ENCODE measurements at places on chromosomes 1 and 21. TPM values are rescaled to one million over a fixed set of nuclear protein-coding genes. Genes with fewer than 3 reads are reported as not detected.

Gene LORICRIN
- not detected for total RNA-seq

Gene CITED4
- total RNA-seq, result 1.7 TPM

Gene LEFTY2
- not detected for total RNA-seq

Gene TPTE
- 0.43 TPM for total RNA-seq

Gene ACOT11
- 1.3 TPM for total RNA-seq

Gene CACNA1S
- not detected for total RNA-seq

Gene CD2
- total RNA-seq, result not detected

All from fibroblast of villous mesenchyme (primary cell).